Myocyte (in vitro differentiated cells): ENCODE measurements at places on chromosomes 3 and 15. TPM values are rescaled to one million over a fixed set of nuclear protein-coding genes. Genes with fewer than 3 reads are reported as not detected.

FOXL2 gene
- total RNA-seq: 3.0 and 3.1 TPM in 2 replicates

- no peak for DNase-seq
Measured at GRCh38 chr3:46098319-46098761, 71.1 kb upstream of the XCR1 start.

- DNase-seq: peak; percentile 66
Measured at GRCh38 chr15:72227192-72227586, 3.8 kb downstream of the PKM start.

DNA sequence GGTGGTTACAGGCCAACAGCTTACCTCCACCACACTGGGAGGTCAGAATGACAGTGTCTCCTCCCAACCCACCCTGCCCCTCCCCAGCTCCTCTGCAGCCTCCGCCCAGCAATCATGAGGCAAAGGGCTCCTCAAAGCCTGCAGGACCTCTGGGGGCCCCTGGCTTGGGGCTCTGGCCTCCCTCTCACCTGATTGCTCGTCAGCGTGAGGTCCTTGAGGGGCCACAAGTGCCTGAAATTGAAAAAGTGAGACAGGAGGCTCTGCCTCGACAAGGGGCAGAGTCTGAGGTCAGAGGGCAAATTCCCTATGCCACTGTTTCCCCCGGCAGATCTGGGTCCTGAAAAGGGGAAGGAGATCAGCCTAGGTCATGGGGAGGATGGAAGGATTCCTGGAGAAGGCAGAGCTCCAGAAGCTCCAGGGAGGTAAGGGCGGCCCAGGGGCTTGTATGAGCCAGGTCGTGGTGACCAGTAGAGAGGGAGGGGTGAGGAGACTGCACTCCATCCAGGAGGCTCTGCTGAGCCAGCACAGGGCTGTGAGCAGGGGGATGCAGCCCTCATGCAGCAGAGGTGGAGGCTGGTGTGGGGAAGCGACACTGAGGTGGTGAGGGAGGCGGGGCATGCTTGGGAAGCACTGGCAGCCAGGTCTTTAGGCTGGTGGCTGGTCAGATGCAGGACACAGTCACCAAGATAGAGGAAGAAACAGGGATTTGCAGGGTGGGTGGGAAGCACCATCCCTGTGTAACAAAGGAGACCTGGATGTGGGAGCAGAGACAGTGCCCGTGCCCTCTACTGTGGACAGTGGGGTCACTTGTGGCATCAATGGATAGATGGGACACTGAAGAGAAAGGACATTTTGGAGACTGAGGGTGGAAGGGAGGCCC lies 20.1 kb downstream of the ALS2CL start:
- no peak for DNase-seq

GRCh38 chr3:53311882-53312281 lies 35.5 kb downstream of the DCP1A start:
- no peak for DNase-seq

ALAS1 gene
- total RNA-seq: 59.7 and 83.9 TPM in 2 replicates

DNA sequence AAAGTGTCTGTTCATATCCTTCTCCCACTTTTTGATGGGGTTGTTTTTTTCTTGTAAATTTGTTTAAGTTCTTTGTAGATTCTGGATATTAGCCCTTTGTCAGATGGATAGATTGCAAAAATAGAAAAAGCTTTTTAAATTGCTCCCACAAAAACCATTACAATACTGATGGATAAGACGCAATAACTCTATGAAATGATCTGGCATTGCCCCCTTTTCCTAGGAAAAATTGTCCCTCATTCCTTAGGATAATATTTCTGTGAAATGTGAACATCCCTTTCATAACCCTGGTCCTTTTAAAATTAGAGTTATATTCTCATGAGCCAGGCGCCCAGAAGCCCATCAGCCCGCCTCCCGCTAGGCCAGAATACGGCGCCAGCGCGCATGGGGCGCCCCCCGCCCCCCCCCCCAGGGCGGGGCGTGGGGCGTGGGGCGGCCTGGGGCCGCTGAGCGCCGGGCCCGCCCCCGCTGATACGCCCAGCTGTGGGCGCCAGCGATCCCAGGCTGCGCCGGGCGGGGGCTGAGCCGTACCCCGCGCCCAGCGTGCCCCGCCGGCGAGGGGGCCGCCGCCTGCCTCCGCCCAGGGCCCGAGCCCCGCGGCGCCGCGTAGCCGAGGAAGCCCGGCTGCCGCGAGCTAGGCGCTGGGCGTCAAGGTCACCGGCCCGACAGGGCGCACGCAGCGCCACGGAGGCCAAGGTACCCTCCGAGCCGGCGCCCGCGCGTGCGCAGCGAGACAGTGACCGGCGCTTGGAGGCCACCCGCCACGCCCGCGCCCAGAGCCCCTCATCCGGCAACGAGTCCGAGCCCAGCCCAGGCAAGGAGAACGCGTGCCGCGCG lies 11.1 kb upstream of the ROPN1B start:
- no peak for DNase-seq

HIGD2B gene
- not detected in 2 replicates for total RNA-seq

DNA sequence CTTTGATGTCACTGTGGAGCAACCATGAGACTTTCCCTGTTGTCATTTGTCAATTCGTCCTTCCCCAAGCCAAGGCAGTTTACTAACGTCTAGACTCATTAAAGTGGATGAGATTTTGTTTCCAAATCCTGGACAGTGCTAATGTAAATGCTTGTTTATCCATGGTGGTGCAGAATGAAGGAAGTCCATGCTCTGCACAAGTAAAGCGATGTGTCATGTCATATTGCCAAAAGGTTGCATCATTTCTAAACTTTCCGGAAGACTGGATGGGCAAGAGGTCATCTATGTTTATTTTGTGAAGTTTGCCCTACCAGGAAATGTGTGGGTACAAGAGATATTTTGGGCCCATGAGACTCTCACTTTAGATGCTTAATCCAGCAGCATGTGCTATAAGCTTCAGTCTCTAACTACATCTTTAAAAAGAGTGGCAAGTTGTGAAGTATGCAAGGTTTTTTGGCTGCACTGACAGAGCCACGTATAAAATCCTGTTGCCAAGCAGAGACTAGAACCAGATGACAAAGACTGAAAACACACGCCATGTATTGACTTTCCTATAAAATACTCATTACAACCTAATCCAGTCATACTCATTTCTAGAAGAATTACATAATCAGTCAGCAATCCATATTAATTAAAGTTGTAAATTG lies 72.1 kb upstream of the FNDC3B start:
- peak; percentile 69 for DNase-seq

DNA sequence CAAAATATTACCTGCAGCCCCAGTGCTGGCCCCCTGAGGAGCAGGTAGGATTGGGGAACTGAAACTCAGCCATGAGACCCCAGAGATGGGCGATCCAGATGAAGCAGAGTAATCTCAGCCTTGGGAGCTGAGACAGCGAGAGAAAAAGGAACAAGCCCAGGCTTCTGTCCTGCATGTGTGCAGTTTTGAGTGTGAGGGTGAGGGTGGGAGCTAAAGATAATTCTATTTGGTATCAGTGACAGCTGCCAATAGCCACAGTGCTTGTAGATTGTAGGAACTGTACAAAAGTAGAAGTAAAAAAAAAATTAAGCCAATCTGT lies 5.9 kb downstream of the ATP8B4 start:
- no peak for DNase-seq

DNA sequence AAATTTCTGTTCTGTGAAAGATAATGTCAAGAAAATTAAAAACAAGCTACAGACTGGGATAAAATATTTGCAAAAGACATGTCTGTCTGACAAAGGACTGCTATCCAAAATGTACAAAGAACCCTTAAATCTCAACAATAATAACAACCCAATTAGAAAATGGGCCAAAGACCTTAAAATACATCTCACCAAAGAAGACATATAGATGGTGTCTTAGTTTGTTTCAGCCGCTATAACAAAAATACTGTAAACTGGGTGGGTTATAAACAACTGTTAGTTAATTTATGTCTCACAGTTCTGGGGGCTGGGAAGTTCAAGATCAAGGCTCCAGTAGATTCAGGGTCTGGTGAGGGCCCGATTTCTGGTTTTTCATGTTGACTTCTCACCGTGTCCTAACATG lies 106.2 kb upstream of the AGTR1 start:
- DNase-seq: no peak

DNA sequence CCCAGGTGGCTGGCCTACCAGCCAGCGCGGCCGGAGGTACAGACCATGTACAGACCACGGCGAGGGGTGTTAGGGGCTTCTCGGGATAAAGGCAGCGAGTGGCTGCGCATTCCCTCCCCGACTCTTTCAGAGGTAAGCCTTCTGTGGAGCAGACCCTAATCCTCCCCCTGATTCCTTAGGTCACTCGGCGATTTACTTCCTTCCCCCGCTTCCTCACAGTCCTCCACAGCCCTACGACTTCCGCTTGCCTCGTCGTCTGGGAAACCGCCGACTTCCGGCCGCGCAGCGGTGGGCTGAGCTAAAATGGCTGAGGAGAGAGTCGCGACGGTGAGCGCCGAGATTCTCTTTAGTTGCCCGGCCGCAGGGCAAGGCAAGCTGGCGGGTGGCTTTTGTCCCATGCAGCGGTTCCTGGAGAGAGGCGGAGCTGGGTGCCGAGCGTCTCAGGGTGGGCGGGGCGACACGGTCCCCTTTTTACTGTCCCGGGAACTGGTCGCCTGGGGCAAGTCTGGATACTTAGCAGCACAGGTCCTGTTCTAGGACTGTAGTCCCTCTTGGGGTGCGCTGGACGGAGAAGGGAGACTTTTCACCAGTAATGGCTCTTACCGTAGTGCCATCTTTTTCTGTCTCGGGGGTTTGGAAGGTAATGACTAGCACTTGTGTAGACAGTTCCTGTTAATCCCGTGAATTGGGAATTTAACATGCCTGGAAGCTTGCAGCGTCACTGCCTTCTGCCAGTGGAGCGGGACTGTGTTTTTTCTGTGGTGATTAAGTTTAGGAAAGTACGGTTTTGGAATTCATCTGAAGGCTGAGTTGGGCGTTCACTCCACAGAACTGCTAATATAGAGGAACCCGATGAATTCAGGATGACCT lies at the start of the genes BBS4 and HIGD2B:
BBS4 (plus strand) TSS at position 283 of the 870 bp plus-strand sequence; CDS start at position 304, 21 bp downstream.
HIGD2B (minus strand) TSS at position 258 of the 870 bp plus-strand sequence. CDS start 9,808 bp downstream, outside the sequence.
- peak; percentile 93 for DNase-seq

- DNase-seq: no peak
Measured at GRCh38 chr15:89648106-89649012, 6.9 kb downstream of the KIF7 start.

DNA sequence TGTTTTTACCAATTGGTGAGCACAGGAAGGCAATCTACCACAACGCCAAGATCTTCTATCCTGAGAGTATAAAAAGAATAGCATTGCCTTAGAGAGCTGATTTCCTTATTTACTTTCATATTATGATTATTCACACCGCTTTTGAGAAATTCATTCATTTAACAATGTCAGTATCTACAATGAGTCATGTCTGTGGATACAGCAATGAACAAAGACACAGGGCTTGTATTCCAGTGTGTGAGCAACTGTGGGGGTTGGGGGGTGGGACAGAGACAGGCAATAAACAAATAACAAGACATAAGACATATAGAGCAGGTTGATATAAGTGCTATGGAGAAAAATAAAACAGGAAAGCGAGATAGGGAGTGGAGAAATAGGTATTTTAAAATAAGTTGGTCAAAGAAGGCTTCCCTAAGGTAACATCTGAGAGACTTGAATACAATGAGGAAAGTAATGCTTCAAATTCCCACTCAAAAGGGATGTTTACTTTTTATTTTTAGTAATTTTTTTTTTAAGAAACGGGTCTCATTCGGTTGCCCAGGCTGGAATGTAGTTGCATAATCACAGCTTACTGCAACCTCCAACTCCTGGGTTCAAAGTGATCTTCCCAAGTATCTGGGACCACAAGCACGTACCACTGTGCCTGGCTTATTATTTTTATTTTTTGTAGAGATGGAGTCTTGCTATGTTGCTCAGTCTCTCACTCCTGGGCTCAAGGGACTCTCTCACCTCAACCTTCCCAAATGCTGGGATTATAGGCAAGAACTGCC lies 45.7 kb downstream of the PGBD4 start:
- no peak for DNase-seq

SAMD7 gene
- not detected in 2 replicates for total RNA-seq

DNA sequence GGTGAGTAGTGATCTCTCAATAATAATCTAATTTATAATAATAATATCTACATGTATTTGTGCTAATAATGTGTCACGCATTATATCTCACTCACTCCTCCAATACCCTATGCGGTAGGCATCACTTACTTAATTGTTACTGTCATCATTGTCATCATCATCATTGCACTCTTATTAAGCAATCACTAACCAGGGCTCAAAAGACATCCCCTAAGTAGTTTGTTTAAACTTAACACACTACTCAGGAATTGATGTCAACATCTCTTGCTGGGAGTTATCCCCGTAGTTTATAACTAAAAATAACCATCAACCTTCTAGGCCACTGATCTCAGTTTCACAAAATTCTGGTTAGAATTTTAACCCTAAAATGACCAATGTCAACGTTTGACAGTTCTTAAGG lies 56.8 kb upstream of the ICE2 start:
- no peak for DNase-seq

PCSK6 gene
- total RNA-seq: 2.2 and 2.5 TPM in 2 replicates

DNA sequence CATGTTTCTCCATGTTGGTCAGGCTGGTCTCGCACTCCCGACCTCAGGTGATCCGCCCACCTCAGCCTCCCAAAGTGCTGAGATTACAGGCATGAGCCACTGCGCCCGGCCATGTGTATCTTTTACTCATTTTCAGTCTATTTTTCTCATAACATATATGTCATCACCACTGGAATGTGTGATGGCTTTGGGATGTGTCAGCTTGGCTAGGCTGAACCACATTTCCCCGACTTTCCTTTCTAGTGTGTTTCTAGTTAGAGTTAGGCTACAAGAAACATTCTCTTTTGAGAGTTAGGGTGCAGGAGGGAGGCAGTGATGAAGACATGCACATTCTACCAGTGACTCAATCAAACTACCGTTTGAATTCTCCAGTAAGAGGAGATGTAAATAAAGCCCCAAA lies 444.9 kb upstream of the THBS1 start:
- peak; percentile 59 for DNase-seq
